ENCODE measurements at places on chromosomes 12 and 14.

- DNase-seq: no peak
Measured at GRCh38 chr12:95700316-95700785, 90.2 kb downstream of the NTN4 start.

- DNase-seq: no peak
Measured at GRCh38 chr14:38867561-38868150, 235.4 kb downstream of the SEC23A start.

DNA sequence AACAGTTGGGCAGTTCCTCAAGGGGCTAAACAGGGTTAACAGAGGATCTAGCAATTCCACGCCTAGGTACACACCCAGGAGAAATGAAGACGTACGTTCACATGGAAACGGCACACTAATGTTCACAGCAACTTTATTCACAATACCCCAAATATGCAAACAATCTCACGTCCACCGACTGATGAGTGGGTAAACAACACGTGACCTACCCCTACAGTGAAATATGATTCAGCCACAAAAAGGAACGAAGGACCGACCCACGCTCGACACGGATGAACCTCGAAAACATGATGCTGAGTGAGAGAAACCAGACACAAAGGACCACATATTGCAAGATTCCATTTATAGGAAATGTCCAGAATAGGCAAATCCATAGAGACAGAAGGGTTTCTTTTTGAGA lies 112.7 kb downstream of the NCOR2 start:
- no peak for DNase-seq

DNA sequence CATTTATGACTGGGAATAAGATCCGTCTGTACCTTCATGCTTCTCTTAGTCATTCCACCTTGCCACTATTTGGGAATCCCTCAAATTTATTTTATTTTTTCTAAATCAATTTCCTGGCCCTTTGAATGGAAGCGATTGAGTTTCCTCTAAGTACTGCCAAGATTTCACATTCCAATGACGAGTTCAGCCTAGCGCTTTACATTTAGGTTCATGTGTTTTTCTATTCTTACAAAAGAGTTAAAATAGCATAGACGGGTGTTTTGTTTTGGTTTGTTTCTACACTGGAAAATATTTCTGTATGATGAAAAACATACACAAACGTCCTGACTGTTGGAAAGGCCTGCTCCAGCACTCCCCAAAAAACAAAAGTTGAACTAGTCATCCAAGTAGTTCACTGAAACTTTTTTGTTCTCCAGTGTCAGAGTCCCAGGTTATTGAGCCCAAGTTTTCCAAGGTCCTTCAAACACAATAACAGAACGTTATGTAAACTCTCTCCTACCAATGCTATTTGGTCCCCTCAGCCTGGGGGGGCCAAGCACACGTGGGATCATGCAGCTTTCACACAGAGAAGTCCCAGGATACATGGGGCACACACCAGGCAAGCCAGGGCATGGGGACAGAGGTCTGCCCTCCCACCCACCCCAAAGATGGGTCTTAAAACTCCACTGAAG lies 74.8 kb upstream of the FOXN3 start:
- no peak for DNase-seq

DNA sequence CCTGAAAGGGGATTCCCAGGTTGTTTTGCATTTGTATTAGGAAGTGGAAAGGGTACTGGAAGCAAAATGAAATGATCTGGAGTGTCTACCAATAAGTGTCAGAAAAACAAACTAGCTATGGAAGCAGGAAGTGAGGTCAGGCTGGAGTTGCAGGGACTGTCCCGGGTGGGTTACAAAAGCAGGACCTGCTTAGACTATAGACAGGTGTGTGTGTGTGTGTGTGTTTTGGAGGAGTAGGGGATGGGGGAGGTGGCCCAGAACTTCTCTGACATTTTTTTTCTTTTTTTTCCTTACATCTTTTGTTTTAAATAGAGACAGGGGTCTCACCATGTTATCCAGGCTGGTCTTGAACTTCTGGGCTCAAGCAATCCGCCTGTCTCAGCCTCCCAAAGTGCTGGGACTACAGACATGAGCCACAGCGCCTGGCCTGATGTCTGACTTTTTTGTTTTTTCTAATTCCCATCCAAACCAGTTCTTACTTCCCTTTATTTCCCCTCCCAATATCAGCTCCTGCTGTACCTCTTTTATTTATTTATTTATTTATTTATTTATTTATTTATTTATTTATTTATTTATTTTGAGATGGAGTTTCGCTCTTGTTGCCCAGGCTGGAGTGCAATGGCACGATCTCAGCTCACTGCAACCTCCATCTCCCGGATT lies 512 bp upstream of the RND1 start:
- no peak for DNase-seq

- no peak for DNase-seq
Measured at GRCh38 chr12:67355428-67356379, 86.5 kb downstream of the CAND1 start.

DNA sequence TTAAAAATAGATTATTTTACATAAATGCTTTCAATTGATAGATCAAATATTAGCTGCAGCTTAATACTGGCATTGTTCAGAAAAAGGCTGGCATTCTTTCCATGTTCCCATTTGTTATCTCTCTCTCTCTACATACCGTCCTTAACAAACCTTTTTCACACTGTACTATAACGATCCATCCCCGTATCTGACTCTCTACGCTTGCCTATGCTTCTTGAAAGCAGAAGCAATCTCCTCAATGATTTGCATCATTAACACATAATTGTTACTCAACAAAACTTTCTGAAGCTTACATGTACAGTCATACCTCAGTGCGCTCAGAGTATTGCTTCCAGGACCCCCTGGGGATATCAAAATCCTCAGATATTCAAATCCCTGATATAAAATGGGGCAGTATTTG lies 89.7 kb downstream of the TMTC1 start:
- DNase-seq: no peak

DNA sequence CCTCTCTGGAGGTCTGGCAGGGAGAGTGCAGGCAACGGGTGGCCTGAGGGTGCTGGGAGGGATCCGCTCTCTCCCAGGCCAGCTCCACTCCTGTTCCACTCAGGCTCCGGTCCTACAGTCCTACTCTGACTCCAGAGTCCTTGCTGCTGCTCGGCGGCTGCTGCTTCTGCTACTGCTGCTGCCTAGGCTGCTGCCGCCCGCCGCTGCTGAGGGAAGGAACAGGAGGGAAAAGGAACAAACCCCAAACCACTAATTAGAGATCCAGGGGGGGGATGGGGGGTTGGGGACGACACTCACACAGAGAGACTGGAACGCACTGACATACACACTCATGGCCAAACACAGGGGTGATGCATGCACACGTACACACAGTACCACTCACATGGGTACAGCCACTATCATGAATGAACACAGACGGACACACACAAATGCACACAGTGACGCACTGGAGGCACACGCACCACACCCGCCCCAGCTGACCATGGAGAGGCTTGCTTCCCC lies at the start of gene SP7:
TSS of gene SP7 (minus strand) at position 174 of the 501 bp plus-strand sequence. CDS start 708 bp downstream, outside the sequence.
- no peak for DNase-seq

DNA sequence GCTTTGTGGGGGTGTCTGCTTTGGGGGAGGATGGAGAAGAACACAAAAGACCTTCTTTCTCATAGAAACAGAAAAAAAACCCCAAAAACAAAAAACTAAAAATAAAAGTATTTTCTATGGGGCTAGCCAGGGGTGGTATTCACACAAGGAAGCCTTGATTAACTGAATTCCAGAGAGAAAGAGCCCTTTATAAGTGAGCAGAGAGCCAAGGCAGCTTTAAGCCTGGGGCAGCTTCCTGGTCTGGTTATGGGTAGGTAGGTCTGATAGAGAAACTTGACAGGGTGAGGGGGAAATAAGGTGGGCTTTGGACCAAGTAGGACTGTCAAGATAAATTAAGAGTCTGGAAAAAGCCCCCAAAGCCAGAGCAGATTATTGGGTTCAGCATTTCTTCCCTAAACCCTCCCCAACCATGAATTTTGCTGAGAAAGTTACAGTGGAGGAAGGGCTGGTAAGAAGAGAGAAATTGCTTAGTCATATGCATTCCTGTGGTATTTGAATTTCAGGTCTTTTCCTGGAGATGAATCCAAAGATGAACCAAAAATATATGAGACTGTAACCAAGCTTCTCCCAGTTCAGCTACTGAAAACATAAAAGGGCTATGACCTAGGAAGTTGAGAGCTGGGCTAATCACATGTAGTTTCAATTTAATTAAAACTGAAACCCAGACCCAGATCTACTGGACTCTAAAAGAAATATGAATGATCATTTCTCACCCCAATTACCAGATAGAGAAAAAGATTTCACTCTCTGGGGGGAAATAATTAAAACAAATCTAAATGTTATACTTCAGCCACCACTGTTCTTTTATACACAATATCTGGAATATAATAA lies 144.8 kb downstream of the TBC1D30 start:
- DNase-seq: no peak

DNA sequence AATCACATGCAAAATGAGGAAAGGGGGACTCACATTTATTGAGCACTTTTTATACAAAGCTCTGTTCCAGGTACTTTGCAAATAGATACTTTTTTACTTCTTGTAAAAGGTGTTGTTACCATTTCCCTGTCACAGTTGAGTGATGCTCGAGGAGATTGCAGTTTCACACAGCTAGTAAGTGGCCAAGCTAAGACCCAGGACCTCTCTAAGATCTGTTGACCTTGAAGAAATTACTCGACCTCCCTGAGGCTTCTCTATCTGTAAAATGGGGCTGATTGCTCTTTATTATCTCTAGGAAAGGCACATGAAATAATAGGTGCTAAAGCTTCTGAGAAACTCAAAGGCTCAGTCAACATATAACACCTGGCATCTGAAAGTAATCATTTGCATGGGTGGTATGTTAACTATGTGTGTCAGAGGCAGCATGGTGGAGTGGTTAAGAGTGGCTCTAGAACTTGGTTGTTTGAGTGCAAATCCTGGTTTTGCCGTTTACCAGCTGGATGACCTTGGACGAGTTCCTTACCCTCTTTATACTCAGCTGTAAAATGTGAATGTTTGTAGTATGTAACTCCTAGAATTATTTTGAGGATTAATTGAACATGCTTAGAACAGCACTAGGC lies 41.5 kb downstream of the IFT81 start:
- DNase-seq: no peak

GRCh38 chr12:94277426-94278000 lies 129.1 kb downstream of the PLXNC1 start:
- no peak for DNase-seq

DNA sequence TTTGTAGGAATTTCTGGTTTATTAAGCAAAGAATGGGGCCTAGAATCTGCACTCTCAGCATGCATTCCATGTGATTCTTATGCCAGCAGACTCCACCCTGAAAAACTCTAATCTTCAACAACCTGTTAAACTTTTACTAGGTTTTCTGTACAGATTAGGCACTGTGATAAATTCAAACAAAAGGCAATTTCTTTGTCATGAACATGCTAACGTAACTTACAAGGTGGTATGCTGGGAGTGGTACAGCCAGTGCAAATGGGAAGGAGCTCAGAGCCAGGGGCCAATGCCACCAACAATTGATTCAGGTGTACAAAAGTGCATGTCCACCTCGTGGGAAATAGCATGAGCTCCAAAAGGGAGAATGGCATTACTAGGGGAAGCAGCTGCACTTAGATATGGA lies 83.0 kb downstream of the PPFIBP1 start:
- no peak for DNase-seq

GRCh38 chr12:7832059-7832696 lies 40.5 kb downstream of the SLC2A14 start:
- DNase-seq: no peak

DNA sequence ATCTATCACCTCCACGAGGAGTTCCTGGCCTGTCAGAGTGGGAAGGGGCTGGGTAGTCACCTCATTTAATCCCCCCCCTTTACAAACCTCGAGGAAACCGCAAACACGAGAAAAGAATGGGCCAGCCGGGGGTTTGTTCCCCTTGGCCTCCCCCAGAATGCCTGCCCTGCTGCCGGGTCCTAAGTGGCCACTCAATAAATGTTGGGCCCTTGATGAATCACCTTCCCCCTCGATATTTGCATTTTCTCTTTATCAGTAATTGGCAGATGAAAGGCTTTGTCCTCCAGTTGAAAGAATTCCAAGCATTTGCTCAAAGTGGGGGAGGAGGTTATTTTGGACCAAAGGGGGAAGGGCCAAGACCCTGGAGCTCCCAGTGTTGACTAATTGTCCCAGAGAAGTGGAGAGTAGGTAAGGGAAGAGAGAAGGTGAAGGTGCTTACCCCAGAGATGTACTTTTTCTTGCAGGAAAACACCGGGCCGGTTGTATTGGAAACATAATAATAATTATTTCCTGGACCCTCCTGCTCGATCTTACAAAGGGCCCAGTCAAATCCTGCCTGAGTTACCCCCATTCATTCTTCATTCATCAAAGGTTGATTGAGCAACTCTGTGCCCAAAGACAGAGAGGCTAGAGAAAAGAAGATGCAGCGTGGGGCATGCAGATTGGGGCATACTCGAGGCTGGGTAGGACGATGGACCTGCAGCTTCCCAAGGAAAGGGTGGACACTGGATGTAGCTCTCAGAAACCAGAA lies 1.9 kb upstream of the KDM2B start:
- no peak for DNase-seq

DNA sequence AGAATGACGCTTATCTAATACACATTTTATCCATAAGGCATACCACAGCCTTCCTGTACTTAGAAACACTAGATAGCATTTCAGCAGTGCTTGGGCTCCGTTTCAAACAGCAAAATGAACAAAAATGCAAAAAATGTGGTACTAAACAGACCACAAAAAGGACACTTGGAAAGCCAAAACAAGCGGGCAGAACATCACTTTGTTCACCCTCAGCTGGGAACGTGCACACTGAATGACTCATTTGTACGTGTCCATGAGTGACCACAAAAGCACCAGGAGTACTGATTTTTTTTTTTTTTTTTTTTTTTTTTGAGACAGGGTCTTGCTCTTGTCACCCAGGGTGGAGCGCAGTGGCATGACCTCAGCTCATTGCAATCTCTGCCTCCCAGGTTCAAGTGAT lies 8.9 kb upstream of the FOXN3 start:
- no peak for DNase-seq

DNA sequence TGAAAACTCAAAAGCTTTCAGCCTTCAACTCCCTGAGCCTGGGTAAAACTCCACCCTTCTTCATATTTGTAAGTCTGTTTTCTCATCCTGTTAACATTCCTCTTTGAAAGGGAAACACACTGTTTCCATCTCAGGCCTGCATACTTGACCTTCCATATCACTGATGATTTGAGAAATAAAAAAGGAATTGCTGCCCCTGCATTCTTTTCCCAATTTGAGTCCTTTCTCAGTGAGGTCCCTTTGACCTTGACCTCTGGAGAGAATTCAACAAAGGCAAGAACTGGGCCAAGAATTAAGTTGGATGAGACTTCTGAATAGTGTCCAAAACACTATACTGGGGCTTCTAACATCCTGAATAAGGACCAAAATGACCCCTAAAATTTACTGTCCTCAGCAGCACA lies 108.0 kb downstream of the AEBP2 start:
- no peak for DNase-seq
